Fibroblast of skin of scalp (primary cell): ENCODE measurements at places on chromosomes 16 and 17.

- DNase-seq = no peak
These were observed 26.4 kb downstream of the PIGL start for GRCh38 chr17:16243385-16243784.

DNA sequence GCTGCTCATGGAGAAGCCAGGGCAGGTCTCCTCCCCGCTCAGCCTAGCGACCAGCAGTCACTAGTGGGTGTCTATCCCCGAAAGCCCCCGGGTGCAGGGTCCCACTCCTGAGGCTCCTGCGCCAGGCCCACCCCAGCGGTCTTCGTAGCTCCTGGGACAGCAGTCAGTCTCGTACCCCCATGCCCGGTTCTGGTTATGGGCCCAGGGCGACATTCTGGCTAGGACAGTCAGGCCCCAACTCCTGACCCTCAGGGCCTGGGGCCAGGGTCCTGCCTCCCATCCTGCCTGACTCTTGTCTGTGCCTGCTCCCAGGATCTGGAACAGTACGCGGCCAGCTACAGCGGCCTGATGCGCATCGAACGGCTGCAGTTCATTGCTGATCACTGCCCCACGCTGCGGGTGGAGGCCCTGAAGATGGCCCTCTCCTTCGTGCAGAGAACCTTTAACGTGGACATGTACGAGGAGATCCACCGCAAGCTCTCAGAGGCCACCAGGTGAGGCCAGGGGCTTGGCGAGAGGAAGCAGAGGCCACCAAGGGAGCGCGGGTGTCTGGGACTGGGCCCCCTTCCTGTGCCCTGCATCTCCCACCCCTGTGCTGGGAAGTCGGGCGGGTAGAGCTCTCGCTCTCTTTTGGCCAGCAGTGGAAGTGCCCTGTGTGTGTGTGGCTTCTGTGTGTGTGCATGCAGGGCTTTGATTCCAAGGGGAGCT lies 2.0 kb downstream of the GPS1 start:
- DNase-seq = no peak

DNA sequence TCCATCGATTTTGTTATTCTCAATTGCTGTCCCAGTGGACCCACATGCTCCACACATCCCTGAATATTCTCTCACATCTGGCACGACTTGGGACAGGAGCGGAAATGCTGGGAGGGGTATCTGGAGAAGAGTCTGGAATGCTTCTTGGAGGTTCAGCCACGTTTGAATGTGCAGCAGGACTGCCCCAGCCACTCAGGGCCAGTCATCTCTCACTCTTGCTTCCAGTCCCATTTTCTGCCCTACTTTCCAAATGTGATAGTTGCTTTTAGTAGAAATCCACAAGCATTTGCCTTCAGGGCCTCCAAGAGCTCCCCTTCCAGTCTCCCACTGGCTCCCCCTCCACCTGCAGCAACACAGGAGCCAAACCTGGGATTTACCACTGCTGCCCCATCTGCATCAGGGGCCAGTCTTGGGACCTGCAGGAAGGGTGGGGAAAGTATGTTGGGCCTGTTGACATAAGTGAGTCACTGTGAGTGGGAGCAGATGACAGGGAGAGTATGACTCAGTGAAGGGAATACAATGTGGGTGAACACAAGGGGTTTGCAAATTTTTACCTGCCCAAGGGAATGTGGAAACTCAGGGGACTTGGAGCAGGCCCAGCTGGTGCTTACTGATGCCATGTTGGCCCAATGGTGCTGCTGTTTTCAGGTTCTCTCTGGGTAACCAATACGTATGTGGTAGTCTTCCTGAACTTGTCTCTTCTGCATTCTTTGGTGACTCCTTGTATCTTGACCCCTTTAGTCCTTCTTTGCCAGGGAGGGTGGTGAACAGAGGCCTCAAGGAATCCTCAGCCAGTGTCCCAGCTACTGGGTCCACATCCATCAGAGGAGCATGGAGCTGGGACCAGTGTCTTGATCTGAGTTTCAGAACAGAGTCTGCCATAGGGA lies 78.8 kb upstream of the CRHR1 start:
- peak; percentile 5 for DNase-seq

GRCh38 chr17:67518876-67519275 lies 141.8 kb downstream of the PITPNC1 start:
- peak; percentile 23 for DNase-seq

GRCh38 chr16:57192146-57192545 lies 6.0 kb downstream of the RSPRY1 start:
- DNase-seq = peak; percentile 62

- peak; percentile 63 for DNase-seq
These were observed 346.4 kb upstream of the CDH5 start for GRCh38 chr16:66020046-66020445.

DNA sequence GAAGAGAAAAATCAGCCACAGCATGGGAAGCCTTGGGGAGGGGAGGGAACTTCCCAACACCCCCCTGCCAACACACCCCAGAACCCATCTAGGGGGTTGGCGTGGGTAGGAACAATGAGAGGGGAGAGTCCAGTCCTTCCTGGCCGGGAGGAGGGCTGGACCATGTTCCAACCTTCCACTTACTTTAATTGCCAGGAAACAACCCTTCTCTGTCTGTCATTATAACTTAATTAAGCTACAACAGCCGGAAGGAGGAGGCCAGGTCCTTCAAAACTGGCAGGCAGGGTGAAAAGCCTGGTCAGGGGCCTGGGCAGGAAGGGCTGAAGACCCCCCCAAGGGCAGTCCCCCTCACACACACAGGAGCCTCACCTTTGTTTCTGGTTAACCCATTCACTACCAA lies 447.0 kb downstream of the SOX9 start:
- DNase-seq = no peak

- no peak for DNase-seq
These were observed 114.5 kb upstream of the MAF start for GRCh38 chr16:79715061-79715460.

DNA sequence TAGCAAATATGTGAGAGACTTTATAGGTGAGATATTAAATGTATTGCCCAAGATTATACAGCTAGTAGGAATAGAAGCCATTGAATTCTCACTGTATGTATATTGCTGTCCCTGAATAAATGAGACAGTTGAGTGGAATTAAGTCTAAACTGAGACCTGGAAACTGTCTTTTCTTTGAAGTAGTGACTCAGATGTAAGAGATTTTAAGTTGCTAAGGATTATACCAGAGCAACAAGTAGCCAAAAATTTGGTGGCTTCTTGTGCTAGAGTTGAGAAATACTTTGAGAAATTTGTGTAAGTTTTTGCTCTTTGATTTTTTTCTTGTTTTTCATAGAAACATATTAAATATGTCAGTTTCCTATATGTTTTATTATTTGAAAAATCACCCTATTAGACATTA lies 58.7 kb downstream of the TANC2 start:
- DNase-seq = peak; percentile 35

GRCh38 chr17:61397086-61397842 lies 2.4 kb upstream of the TBX2 start:
- no peak for DNase-seq

DNA sequence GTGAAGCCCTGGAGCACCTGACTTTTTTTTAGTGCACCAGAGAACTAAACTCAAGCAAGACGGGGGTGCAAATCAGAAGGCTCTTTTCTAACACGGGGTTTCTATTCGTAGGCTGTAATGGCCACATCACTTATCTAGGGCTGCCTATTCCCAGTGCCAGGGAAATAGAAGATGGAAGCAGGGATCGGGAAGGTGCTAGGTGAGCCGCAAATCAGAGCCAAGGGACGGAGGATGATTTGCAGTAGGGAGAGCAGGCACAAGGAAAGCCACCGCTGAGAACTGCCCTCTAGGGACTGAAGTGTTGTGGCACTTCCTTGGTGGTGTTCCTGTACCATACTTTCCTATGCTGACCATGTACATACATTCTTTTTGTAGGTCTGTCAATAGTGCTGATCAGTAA lies 7.8 kb upstream of the SLC46A1 start:
- no peak for DNase-seq

GRCh38 chr16:87415441-87415840 lies 23.3 kb downstream of the MAP1LC3B start:
- DNase-seq = no peak

- peak; percentile 80 for DNase-seq
These were observed 70.5 kb downstream of the RBBP6 start for GRCh38 chr16:24609740-24610415.

DNA sequence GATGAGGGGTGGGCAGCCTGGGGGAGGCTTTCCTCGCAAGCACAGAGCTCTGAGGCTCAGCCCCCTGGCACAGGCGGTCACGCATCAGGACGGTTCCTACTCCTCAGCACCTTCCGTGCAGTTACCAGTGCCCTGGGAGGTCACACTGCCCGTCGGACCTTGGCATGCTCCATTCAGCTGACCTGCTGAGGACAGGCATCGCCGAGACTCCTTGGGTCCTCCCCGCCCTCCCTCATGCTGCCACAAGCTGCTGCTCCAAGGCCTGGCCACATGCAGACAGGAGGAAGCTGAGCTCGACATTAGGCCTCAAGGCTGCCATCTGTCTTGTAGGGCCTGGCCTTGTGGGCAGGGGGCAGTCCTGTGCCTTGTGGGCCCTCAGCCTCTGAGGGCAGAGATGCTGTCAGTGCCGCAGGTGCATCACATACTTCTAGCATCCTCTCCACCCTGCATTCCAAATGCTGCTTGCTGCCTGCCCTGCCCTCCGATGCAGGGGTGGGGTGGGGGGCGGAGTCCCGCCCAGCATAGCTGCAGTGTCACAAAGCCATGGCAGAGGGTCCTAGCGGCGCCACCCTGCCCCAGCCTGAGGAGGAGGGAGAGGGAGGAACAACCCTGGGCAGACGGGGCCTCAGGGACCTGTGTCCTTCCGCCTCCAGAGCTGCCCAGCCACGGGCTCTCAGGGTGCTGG lies 9.3 kb downstream of the C16orf90 start:
- no peak for DNase-seq

DNA sequence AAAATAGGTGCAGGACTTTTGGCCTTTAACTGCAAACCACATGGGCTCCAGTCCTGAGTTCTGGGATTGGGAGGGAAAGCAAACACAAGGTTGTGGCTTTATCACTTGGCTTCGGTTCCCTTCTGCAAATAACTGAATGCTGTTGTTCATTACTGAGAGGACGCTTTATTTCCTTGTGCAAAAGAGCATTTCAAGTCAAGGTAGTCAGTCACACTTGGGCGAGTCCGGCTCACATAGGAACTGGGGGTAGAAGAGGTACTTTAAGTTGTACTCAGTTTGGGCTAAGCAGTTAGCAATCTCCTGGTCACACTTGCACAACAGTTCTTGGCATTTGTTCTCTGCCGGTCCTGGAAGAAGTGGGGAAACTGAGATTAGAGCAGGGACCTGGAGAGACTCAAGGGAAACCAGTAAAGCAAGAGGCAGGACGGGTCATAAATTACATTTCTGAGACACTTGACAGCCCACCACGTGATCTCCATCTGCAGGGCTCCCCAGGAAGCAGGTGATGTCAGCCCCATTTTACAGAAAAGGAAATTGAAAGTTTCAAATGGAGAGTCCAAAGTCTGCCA lies 21.6 kb downstream of the PLA2G10 start:
- no peak for DNase-seq

GRCh38 chr16:84183572-84183875 lies 3.3 kb downstream of the TAF1C start:
- no peak for DNase-seq

DNA sequence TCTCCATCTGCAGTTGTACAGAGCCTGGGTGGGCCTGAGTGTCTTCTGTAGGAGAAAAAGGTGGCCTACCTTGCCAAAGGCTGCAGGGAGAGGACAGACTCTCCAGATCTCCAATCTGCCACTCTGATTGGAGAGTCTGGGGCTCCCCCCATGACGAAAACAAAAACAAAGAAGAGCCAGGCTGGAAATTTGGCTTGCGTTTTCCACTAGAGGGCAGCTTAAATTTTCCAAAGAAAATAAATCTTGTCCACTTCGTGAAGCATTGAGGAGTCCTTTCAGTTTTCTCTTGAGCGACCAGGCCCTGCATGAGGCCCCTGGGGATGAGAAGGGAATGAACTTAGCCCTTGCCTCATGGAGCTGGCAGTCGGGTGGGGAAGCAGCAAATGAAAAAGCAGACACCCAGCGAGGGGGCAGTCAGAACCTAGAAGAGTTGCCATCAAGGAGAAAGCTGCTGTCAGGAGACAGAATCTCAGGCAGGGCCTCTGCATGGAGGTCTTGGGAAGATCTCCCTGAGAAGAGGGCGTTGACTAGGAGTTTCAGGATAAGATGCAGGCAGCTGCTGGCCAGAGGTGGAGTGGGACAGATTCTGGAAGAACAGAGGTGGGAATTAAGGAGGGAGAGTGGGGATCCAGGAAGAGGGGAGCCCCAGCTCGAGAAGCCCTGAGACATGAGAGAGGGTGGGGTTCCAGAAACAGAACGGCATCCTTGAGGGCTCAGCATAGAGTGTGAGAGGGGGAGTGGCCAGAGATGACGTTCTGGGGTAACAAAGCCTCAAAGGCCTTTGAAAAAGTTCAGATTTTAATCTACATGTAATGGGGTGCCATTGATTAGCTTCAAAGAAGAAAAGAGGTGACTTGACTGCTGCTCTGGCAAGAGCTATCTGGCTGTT lies 8.4 kb upstream of the SHCBP1 start:
- DNase-seq = peak; percentile 73

DNA sequence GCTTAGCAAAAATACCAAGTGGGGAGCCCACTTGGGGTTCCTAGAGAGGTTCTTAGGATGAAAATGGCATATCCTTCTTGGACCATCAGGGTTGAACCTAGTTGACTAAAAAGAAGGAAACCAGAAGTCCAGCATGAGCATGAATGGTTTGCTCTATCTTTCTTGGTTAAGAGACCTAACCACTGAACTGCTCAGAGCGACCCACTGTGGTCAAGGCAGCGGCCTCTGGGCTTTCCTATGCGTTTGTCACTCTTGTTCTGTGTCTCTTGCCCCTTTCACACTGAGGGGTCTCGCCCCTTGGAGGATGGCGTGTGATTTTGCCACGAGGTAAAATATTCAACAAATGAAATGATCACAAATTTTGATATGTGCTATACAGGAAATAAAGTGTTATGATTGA lies 526 bp upstream of the BORCS6 start:
- DNase-seq = no peak

DNA sequence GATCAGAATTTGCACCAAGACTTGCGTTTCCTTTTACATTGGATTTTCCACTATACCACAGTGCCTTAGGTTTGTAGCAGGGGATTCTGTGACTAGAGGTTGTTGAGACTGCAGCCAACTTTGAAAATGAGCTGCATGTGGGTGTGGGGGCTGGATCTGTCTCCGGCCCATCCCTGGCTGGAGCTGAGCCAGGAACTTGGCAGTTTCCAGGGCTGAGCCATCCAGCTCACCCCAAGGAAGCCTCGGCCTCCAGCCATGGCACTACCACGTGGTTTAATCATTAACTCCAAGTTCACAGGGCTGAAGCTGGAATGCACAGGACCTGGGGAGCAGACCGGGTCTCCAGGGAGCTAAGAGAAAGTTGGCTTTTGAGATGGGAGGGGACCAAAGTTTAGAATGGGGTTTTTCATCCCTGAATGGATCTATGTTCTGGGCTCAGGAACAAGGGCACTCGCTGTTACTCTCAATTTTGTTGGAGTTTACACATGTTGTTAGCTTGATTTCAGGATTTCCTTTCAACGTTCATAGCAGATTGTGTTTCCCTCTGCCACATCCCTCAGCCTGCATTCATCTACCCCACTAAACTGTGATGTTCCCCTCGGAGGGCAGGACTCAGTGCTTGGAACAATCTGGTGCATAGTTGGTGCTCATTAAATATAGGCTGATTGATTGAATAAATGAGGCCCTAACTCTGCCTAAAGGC lies 42.3 kb upstream of the HNF1B start:
- DNase-seq = peak; percentile 58
